ENCODE measurements at places on chromosomes 5 and 9.

- no peak for DNase-seq
Observed at GRCh38 chr5:10896016-10896415, 135.0 kb upstream of the DAP start.

GRCh38 chr5:17180864-17181723, 36.3 kb upstream of the BASP1 start:
- DNase-seq = no peak

GRCh38 chr9:112872019-112872418, 18.7 kb downstream of the SLC46A2 start:
- DNase-seq = no peak

- DNase-seq = no peak
Observed at GRCh38 chr5:143428738-143429420, 25.4 kb upstream of the NR3C1 start.

DNA sequence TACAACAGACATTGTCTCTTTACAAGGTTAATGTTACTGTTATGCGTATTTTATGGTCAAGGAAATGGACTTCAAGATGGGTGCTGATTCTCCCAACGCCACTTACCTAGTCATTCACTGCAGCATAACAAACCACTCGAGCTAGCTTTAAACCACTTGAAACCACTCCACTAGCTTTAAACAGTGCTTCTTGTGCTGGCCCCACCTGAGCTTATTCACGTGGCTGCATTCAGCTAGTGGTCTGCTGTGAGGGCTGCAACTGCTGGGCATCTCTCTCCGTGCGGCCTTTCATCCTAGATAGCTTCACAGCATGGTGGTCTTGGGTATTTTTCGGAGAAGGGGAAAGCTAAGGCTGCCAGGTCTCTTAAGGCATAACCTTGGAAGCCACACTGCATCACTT, 3.5 kb upstream of the HRH2 start:
- no peak for DNase-seq

DNA sequence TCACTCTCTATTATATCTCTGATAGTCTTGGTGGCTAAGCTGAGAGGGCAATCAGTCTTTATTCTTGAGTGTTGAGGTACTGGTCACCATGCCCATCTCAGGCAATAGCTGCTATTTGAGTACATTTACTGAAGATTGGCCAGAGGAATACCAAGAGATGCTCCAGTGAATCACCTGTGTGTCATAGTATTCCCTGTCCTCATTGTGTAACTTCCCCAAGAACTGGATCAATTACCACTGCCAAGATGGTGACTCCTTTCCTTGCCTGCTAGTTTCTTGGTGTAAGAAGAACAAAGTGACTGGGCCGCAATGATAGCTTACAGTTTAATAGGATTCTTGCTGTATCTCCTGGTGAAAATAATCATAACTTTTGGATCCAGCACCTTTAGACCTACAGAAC, 418.7 kb upstream of the KIF2A start:
- DNase-seq = no peak

DNA sequence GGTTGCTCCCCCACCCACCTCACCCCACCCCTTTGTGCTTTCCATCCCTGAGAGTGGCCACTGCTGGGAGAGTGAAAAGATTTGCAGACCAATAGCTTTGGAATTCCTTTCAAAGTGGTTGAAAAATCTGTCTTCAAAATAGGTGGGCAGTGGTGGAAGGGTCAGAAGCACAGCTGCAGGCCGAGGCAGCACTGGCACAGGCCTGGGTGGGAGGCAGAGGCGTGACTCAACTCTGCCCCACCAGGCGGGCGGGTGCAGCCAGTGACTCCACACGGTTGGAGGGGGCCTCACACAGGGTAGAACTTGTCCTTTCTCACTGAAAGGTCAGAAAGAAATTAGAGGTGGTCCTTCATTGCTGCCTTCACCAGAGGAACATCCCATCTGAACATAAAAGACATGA, 214.9 kb upstream of the TBCA start:
- no peak for DNase-seq

- DNase-seq = no peak
Observed at GRCh38 chr9:110013064-110013463, 194.9 kb downstream of the C9orf152 start.

DNA sequence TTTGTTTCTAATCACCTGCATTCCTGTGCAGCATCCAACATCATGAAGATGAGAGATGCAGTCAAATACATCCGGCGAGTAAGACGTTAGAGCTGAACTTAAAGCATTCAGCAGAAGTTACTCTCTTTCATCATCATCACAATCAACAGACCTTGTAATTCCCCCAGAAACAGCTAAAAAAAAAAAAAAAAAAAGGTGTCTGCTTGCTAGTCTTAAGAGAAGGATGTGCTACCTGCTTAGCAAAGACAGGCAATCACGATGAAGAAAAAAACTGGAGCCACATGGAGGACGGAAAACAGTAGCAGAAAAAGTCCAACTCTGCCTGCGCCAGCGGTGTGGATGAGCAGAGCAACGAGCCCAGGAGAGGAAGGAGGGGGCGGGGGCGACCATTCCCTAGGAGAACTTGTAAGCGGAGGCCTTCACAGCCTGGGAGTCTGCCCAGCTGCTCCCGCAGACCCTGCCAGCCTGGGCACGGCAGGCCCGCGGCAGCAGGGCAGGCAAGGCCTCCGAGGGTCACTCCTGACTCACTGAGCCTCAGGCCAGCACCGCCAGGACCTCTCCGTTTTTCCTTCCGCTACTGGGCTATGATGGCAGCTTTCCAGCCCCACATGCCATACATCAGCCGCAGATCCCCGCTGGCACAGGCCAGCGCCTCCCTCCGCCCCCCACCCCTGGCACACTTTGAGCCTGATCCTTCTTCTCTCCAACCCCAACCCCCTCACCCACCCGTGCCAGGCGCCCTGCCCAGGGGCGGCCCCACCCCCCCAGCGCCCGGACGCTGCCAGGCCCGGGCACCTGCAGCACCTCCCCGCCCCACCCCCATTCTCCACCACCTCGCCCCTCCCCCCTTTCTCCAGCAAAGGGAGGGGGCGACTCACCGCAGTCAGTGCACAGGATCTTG, 1.4 kb downstream of the NRG2 start:
- DNase-seq = no peak

DNA sequence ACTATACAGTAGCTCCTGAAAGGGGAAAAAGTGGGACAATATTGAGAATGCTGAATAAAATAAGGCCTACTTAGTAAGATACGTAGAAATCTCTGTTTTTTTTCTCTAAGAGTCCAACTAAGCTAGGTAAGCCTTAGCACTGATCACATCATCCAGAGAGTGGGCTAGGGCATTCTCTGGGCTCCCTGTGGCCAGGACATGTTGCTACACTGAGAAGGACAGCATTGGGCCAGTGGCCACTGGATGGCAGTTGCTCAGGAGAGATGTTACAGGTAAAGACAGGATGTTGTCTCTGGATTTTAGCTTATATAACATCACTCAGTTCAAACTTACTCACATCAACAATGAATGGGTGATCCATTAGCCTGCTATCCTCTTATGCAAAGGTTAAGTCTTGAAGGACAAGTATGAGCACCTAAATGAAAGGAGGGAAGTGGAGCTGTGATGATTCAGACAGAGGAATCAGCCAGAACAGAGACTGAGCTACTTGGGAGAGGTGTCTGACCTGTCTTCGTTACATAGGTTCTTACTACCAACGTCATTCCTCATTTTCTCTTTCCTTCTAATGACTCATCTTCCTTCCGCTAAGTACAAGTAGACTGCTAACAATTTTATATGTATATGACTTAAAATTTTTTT, 226.6 kb upstream of the ADCY2 start:
- no peak for DNase-seq

GRCh38 chr9:121835587-121836365, 184.3 kb downstream of the DAB2IP start:
- DNase-seq = no peak

GRCh38 chr9:26689041-26689440, 203.6 kb downstream of the CAAP1 start:
- no peak for DNase-seq

GRCh38 chr9:104091708-104092107, 2.4 kb upstream of the SMC2 start:
- no peak for DNase-seq

- no peak for DNase-seq
Observed at GRCh38 chr5:138541511-138542179, 1.4 kb downstream of the ETF1 start.

Data from activated CD4-positive, CD25-positive, alpha-beta regulatory T cell treated with anti-CD3 and anti-CD28 coated beads, Interleukin-2, amount 50 U/mL, for 16 hours (primary cell).